NCI-H1105 treated with DMSO at 0.1 percent for 48 hours (cell line): ENCODE measurements at places on chromosomes 2 and 18.

DNA sequence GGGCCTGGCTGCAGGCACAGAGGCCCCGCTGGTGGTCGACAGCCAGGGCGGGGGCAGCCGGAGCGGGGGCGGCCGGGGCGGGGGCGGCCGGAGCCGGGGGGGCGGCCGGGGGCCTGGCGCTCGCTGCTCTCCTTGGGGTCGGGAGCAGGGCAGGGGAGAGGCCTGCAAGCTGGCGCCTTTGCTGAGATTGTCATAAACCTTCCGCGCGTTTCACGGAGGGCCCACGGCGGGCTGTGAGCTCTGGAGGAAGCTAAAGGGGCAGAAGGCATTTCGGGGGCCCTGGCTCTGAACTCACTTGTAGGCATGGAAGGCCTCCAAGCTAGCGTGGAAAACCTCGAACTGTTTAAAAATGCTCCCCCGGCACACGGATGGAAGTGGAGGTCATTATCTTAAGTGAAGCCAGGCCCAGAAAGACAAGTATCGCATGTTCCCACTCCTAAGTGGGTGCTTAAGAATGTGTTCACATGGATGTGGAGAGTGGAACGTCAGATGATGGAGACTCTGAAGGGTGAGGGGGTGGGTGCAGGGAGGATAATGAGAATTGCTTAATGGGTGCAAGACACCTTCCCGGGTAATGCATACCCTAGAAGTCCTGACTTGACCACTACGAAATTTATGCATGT, 629 bp downstream of the PRELID3A start:
- no peak for DNase-seq

GRCh38 chr2:236512902-236513435, 56.7 kb upstream of the ACKR3 start:
- DNase-seq: peak; percentile 18

- DNase-seq: no peak
Observed at GRCh38 chr2:191376981-191377629, 131.9 kb downstream of the MYO1B start.

- no peak for DNase-seq
Observed at GRCh38 chr2:49175831-49176230, 21.5 kb upstream of the FSHR start.
